ENCODE measurements at places on chromosomes 5 and 9. TPM values are rescaled to one million over a fixed set of nuclear protein-coding genes. Genes with fewer than 3 reads are reported as not detected.

GRCh38 chr9:6855860-6856259 is 98.1 kb downstream of the KDM4C start:
- DNase-seq: no peak

TRAF2 gene
- total RNA-seq: 27.3 TPM

GRCh38 chr5:159774476-159775031 is 141.7 kb upstream of the ADRA1B start:
- DNase-seq: no peak

SNCAIP gene
- total RNA-seq: 6.7 TPM

- no peak for DNase-seq
Measured at GRCh38 chr9:81526587-81526986, 162.8 kb downstream of the TLE1 start.

LCP2 gene
- total RNA-seq: not detected

- DNase-seq: no peak
Measured at GRCh38 chr5:174533751-174534241, 190.6 kb upstream of the MSX2 start.

IL5 gene
- not detected for total RNA-seq

GRCh38 chr5:68725905-68726683 is 367.7 kb upstream of the SLC30A5 start:
- no peak for DNase-seq

AQP7 gene
- not detected for total RNA-seq

GRCh38 chr9:132187121-132187620 is 25.3 kb downstream of the NTNG2 start:
- DNase-seq: peak; percentile 61

- no peak for DNase-seq
Measured at GRCh38 chr9:86598411-86599239, 244.4 kb upstream of the TUT7 start.

SOX30 gene
- not detected for total RNA-seq

GRCh38 chr9:69590266-69590665 is 81.9 kb downstream of the APBA1 start:
- DNase-seq: no peak

DNA sequence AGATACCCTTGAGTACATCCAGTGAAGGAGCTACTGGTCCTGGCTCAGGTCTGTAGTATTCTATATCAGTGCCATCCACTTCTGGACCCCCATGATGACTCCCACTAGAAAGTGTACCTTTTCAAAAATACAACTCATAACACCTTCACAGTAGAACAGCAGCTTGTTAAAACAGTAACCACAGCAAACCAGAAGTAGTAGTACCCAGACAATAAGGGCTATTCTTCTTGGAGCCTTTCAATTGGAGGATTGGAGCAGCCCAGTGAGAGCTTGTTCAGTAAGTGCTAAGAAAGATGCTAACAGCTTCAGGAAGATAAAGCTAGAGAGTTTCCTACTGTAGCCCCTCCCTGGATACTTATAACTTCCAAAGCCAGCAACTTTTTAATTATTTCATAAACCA is 10.1 kb downstream of the ARL14EPL start:
- no peak for DNase-seq

GRCh38 chr5:57513785-57514184 is 31.2 kb upstream of the ACTBL2 start:
- no peak for DNase-seq

DNA sequence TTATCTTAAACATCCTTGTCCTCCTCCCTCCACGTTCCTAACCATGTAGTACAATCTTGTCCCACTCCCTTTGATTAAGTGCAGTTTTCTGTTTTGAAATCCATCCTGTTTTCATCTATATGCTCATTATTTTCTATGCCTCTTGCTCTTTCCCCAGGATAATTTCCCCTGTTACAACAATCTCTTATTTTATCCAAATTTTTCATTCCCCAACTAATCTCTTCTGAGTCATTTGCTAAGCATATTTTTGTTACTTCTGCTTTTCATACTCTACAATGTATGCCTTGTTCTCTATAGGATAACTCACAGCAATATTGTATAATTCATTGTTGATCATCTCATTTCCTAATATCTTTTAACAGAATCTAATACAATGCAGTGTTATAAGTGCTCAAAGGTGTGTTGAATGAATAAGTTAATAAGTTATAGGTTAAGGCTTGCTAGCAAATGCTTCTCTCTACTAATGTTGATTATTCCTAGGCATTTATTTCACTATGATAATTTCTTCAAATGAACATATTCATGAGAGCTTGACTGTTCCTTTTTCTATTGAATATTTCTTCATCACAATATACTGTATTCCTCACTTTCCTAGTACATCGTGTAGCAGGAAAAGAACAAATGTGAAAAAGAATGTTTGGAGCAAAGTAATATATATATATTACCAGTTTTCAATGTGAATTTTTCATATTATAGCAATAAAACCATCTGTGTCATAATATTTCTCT is 1.5 kb downstream of the OMD start:
- DNase-seq: no peak

DNA sequence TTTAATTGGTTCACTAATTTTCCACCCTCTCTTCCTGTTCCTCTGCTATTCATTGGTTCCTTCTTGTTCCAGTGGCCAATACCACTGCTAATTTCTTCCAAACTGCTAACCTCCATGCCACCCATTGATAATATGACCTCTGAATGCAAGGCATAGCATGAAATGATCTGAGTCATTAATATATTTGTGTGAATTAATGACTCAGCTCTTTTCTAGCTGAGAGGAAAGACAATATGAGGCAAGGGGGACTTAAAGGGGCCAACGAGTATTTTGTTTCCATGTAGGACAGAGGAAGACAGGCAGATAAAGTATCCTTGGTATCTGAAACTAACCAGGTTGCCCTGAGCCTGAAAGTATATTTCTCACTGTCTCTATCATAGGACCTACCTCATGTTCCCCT is 154.3 kb upstream of the BRINP1 start:
- no peak for DNase-seq

- DNase-seq: no peak
Measured at GRCh38 chr9:116202219-116202912, 48.8 kb downstream of the PAPPA start.

GRCh38 chr5:144189800-144190429 is 19.2 kb downstream of the KCTD16 start:
- no peak for DNase-seq

SLC23A1 gene
- not detected for total RNA-seq

GRCh38 chr9:90909225-90909624 is 107.6 kb downstream of the SYK start:
- no peak for DNase-seq

PCDHGC5 gene
- 4.0 TPM for total RNA-seq

KCNV2 gene
- total RNA-seq: not detected

AFAP1L1 gene
- total RNA-seq: 0.25 TPM

- no peak for DNase-seq
Measured at GRCh38 chr5:140420665-140421361, 19.2 kb downstream of the ANKHD1 start.

GRCh38 chr9:137049544-137050449 is 3.8 kb upstream of the NPDC1 start:
- peak; percentile 84 for DNase-seq

NHP2 gene
- 128 TPM for total RNA-seq

SEMA5A gene
- total RNA-seq: 0.51 TPM

PDZD2 gene
- total RNA-seq: 23.3 TPM

DNA sequence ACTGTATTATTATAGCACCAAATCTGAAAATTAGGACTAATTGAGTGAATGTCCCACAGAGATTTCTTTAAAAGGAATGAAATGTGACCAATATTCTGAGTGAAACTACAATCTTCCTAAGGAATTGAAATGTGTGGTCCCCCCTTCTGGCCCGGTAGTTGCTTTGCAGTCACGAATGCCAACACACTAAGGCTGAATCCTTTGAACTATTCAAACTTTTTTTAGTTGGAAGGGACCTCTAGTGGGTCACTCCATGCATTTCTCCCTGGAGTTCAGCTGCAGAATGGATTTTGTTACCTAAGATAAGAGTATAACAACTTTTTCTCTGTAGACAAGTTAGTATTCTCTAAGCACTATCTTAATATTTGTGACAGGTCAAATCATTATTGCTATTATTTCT is 2.8 kb downstream of the CDH6 start:
- DNase-seq: no peak

ADRB2 gene
- not detected for total RNA-seq

- DNase-seq: no peak
Measured at GRCh38 chr5:94893412-94894135, 275.1 kb downstream of the SLF1 start.

DNA sequence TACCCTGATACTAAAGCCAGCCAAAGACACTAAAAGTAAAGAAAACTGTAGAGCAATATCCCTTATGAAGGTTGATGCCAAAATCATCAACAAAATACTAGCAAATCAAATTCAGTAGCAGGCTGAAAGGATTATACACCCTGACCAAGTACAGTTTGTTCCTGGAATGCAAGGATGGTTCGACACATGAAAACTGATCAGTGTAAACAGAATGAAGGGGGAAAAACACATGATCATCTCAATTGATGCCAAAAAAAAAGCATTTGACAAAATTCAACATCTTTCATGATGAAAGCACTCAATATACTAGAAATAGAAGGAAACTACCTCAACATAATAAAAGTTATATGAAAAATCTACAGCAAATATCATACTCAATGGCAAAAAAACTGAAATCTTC is 43.5 kb upstream of the LRRC14B start:
- no peak for DNase-seq

- no peak for DNase-seq
Measured at GRCh38 chr9:110334183-110334582, 3.5 kb downstream of the TXNDC8 start.

- DNase-seq: no peak
Measured at GRCh38 chr9:137423514-137424291, 510 bp downstream of the NOXA1 start.

- no peak for DNase-seq
Measured at GRCh38 chr9:27118916-27119315, 9.9 kb downstream of the TEK start.

DNA sequence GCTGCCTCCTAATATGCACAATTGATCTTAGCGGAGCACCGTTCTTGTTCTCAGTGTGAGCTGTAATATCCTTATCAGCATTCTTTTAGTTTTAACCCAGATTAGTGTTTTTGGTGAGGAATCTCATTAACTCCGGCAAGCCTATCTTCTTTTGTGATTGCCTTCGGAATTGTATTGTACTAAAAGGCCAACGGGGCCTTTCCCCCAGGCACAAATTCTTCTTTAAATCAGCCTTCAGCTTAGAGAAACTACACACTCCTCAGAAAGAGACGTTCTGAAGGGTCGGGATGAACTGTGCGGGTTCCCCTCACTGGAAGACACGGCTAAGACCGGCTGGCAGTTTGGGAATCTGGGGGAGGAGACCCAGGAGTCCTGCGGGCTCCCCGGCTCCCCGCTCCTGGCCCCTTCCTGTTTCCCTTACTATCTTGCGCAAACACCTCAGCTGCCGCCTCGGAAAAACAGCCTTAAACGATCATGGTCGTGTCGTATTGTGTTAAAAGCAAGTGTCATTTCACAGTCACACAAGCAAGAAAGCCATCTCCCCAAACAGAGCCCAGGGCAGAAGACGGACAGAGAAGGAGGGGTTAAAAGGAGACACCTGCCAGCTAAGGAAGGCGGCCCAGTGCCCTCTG is 353.1 kb upstream of the IRX2 start:
- DNase-seq: no peak

SPINK4 gene
- total RNA-seq: not detected

- DNase-seq: no peak
Measured at GRCh38 chr9:5698810-5699556, 70.1 kb downstream of the RIC1 start.

RECK gene
- 11.1 TPM for total RNA-seq

- no peak for DNase-seq
Measured at GRCh38 chr9:5587024-5587423, 41.9 kb upstream of the RIC1 start.

CNTLN gene
- 11.3 TPM for total RNA-seq

DNA sequence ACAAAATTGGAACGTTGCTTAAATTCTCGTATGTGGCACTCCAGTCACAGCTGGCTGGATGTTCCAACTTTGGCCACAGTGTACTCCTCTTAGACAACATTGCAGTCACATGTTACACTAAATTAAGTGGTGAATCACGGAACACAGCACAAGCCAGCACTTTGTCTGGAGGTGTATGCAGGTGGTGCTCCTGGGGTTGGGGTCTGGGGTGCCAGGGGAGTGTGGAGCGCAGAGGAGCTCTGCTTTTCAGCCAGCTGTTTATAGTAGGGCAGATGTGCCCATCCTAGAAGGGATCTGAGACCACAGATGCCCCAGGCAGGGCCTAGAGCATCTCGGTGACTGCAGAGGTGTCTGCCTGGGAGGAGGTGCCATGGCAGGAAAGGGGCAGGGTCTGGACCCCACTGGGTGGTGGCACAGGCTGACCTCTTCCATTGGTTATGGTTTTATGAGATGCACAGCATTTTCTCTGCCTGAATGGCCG is 82.6 kb downstream of the WNK2 start:
- DNase-seq: no peak

RABL6 gene
- 149 TPM for total RNA-seq

TICAM2 gene
- total RNA-seq: 0.42 TPM

C9orf153 gene
- total RNA-seq: 0.27 TPM

CREBRF gene
- 16.6 TPM for total RNA-seq

GALNT12 gene
- 2.7 TPM for total RNA-seq
